ENCODE measurements at places on chromosomes 3 and 15.

DNA sequence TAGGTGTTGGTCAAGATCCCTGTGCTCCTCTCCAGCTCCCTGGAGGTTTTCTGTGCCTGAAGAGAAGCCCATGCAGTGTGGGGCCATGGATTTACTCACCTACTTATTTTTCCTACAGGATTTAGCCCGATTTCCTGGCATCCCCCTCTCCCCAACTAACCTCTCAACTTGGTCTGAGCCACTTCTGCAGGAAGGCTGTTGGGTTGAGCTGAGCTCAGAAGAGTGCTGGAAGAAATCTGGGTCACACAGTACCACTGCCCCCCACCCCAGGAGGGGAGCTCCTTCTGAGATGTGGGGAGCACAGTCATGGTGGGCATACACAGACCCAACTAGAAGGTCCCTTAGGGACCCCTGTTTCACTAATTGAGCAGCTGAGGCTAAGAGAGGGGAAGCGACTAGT is 34.4 kb upstream of the SLCO2A1 start:
- no peak for DNase-seq

DNA sequence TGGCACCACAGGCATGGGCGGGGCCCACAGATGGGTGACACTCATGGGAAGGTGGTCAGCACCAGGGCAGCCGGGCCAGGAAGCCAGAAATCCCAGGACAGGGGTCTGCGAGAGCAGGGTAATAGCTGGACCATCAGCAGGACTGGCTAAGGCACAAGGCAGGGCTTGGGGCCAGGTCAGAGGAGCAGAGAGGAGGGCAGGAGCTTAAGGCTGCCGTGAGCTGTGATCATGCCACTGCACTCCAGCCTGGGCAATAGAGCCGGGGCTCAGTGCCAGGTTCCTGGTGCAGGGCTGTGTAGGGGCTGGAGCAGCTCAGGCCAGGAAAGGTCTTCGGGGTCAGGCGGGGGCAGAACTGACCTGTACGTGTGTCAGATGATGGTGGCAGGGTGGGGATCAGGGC is 64.2 kb upstream of the LINGO1 start:
- no peak for DNase-seq

DNA sequence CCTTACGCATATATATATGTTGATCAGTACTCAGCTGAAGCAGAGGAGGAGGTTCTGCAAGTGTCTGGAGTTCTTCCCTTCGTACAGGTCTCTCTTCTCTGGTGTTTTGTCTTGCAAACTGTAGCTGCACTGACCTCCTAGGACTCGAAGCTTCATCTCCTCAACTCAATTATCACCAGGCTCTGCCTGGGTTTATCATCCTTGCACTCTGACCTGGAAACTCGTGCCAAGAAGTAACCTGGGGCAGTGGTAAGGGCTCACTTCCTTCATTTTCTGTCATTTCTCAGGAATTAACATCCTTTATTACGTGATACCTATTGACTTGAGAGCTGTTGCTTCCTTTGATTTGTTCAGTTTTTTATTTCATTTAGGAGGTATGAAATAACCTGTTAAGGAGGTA is 14.4 kb downstream of the REC114 start:
- DNase-seq: no peak

DNA sequence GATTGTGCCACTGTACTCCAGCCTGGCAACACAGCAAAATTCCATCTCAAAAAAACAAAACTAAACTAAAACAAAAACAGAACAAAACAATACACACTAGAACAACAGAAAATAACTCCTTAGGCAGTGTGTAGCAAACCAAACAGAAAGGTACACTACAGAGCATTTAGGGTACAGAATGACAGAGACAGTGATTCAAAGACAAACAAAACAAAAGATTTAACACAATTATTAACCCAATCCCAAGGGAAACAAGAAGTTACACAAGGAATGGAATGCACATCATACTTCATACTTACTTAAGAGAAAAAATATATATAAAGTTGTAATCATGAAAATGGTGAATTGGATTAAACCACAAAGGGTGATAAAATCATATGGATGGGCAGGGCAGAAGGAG is 12.9 kb downstream of the SLC25A20 start:
- no peak for DNase-seq

DNA sequence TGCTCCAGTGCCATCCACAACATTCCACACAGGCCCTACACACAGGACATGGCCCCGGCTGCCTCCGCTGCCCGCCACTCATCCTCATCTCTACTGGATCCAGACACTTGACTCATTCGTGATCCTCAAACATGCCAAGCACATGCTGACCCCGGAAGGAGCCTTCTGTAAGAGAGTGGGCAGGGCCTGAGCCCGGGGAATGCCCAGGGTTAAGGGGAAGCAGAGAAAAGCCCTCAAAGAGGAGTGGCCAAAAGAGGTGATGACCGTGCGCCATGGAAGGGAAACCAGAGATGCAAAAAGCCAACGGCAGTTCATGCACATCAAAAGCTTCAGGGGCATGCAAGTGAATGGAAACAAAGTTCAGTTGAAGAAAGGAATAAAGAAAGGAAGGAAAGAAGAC is 46.1 kb downstream of the RFTN1 start:
- DNase-seq: no peak

- no peak for DNase-seq
Measured at GRCh38 chr15:41577863-41578735, 19.1 kb downstream of the TYRO3 start.

DNA sequence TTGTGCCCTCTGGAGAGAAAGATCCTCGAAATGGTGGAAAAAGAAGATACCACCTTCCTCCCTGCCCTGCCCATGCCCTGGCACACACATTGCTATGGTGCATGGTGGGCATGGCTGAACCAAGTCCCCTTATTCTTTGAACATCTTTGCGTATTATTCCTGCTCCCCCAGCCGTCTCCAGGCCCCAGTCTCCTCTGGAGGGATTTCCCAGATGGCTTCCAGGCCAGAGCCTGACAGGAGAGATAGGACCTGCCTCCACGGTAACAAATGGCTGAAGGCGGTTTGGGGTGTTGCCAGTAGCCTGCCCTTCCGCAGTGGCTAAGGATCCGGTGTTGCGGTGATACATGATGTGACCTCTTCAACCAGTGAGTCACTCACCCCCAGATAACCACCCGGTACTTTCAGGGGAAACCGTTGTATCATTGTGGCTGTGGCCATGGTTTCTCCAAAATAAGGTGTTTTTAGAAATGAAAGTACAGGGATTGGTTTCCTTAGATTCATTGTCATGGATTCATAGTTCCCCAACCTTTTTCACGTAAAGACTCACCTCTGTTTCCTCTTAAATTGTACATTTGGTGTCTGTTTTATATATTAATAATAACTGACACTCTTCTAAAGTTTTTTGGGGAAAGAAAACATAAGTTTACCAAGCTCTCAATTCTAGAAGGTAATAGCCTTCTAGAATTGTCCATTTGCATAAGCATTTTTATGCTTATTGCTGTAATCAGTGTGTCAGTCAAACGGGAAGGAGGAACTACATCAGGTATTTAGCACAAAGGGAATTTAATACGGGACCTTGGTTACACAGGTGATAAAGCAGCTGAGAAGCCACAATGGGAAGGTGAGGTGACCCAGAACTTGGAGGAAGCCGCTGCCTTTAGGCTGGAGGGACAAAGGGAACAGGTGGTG is 25.9 kb downstream of the SMAD3 start:
- peak; percentile 11 for DNase-seq

DNA sequence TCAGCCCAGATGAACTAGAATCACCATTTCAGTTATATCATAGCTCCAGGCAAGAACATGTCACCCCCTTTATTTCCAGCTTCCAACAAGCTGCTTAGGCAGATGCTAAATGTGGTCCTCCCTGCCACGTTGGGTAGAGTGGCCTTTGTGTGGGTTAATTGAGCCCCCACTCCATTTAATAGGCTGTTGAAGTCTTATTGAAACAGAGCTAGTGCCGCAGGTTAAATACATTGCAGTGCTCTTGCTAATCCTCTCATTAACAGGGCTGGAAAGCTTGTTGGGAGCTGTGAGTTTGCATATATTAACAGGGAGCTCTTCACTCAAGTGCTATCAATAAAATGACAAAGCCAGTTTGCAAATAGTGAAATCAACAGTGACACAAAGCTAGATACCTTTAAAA is 248.4 kb upstream of the CMC1 start:
- DNase-seq: no peak

DNA sequence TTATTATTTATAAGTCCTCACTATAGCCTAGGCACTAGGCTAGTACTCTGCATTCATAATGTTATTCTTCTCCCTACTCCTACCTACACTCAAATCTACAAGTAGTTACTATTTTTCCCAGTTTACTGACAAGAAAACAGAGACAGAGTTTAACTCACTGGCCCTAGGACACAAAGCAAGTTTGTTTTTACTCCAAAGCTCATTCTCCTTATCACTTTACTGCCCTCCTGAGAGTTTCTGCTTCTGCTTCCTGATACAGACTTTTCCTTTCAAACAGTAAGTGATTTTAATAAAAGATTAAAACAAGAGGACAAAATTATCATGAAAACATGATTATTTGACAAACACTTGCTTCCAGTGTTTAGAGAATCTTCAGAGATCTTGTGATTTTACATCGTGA is 60.6 kb upstream of the CADPS start:
- DNase-seq: no peak

GRCh38 chr15:69298697-69299441 is at the start of gene PAQR5:
Gene PAQR5, plus strand, starts transcription at chr15:69298912. Its CDS starts 61,169 bp downstream, at chr15:69360081.
- peak; percentile 11 for DNase-seq

DNA sequence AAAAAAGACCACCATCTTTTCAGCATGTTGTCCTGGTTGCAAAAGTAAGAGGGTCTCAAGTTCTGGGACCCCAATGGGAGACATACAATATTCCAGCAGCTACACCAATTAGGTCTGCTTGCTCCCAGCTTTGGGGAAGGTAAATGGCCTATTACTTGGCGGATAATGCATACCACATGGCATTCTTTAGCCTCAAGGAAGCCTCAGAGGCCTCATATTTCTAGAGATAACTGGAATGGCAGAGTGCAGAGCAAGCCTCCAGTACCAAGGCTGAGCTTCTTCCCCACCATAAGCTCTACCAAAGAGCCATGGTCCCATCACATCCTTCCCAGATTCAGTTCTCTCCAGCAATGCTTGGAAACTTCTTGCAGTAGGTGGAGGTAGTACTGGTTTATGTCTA is 493.8 kb downstream of the SHQ1 start:
- DNase-seq: no peak

- no peak for DNase-seq
Measured at GRCh38 chr3:88263417-88264100, 113.8 kb downstream of the C3orf38 start.

DNA sequence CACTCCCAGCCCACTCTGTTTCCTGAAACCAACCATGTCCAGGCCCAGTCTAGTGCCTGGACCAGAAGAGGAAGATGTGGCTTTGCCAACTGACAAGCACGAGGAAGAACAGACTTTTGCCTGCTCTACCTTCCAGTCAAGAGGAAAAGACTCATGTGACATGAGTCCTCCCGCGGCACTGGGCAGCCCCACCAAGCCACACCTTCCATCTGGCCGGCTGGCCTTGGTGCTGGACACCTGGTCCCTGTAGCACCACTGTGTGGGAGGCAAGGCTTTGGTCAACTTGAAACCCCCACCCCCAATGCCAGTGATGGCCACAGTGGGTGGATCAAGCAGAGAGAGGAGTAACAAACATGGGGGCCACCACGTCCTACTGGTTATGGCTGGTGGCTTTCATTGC is 12.5 kb downstream of the CHDH start:
- DNase-seq: no peak

DNA sequence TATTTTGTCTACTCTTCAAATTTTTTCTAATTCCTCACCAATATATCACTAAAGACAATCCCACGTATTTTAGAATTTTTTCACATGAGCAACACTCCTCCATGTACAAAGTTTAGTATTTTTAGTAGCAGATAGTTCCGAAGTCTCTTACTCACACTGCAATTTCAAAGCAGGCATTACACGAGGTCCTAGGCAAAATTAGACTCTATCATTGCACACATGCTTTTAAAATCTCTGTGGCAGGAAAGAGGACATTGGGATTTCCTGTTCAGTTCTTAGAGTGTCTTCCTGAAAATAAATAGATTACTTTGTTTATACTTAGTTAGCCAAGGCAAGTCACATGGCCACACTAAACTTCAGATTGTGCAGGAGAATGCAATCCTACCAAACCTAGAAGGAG is 847.7 kb downstream of the ROBO2 start:
- no peak for DNase-seq

Measured in NCI-H1048 (cell line).